ENCODE measurements at places on chromosomes 1 and 21.
A peak's percentile ranks its signal among the peaks of the same experiment; 100 is the strongest.

DNA sequence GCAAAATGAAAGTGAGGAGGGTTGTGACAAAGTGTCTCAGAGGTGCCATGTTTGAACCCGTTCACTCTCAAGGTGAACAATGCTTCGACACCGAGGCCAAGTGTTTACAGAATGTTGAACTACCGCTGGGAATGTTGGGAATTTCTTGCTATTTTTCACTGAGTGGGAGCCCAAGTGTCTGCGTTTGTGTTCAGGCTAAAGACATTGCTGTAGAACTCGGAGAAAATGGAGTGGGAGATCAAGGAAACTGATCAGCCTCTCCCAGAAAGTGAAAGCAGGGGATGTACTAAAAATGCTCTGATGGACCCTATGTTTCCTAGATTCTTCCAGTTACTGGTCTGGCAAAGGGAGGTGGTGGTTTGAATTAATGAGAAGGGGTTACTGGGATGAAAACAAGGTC, 207.5 kb downstream of the BACH1 start:
- no peak for DNase-seq

GRCh38 chr1:45775794-45776193, 25.3 kb upstream of the IPP start:
- no peak for DNase-seq

- DNase-seq, result no peak
Measured at GRCh38 chr1:96481409-96481808, 240.2 kb upstream of the PTBP2 start.

- no peak for DNase-seq
Measured at GRCh38 chr1:188433425-188433824, 1604.7 kb downstream of the PLA2G4A start.

DNA sequence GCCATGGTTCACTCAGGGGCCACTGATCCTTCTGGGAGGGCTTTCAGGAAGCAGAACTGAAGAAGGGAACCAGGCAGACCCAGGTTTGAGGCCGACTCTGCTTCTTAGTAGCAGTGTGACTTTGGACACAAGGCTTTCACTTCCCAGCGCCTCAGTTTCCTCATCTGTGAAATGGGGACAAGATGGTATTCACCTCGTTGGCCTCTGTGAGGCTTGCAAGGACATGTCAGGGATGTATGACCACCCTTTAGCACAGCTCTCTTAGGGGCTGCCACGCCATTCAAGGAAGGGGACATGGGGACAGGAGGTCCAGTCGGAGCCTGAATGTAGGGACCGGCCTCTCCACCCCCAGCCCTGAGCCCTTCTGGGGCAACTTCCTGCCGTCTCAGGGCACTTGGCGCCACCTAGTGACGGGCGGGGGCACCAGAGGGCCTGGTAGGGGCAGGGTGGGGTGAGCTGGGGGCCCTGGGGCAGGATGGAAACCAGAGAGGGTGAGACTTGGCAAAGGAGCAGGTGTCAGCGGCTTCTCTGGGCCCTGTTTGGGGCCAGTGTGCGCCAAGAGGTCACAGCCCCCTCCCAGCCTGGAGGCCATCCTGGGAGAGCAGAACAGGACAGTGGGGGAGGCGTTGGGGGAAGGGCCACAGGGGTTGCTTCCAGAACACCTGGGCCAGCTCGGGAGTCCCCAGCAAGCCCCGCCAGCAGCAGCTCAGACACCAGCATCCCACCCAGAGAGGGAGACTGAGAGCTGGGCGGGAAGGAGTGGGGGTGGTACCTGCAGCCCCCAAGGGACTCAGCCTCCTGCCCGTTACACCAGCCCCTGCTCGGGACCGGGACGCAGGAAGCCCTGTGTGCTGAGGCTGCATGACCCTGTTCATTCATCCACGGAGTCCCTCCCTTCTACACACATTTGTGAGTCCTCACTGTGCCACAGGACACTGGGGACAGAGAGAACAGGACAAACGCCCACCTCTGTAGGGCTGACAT, 102.5 kb upstream of the TARDBP start:
- DNase-seq, result no peak

DNA sequence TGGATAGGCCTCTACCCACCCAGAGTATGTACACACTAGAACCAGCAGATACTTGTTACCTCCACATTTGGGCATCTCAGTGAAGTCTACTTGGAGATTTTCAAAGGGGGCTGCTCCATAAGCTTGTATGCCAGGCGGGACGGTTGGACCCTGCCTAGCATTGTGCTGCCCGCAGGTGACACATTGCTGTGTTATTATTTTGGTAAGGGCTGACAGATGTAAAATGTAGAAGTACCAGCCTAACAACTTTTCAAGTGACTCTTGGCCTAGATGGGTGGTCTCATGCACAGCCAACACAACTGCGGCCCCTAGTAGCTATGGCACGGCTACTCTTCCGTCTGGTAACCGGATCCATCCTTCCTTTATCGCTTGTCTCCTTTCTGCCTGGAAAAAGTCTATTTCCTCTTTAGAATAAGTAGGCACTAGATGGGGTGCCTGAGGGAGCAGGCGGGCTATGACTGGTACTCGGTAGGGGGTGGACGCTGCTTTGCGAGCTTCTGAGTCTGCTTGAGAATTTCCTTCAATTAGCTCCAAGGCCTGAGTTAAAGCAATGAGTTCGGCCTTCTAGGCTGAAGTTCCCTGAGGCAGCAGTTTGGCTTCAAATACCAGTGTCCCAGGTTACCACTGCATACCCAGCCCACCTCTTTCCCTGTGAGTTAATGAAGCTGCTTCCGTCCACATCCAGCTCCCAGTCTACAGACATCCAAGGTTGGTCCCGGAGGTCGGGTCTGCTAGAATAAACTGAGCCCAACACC, 405.3 kb downstream of the TGFB2 start:
- no peak for DNase-seq

DNA sequence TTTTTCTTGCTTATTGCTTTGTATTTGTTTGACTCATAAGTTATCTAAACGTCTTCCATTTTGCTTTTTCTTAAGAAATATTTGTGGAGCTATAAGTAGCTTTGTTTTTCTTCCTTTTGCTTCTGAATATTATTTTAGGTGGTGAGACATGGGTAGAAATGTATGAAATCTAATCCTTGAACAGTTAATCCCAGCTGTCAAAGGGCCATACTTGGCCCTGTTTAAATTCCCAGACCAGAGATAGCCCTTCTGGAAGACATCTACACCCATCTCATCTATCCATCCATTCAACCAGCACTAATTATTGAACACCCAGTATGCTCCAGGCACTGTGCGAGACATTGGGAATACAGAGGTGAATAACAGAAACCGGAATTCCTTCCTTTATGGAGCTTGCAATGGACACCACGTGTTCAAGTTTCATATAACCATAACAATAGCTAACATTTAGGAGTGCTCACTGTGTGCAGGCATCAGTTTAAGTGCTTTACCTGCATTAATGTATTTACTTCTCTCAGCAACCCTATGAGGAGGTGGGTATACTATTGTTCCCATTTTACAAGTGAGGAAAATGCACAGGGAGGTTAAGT, 8.7 kb downstream of the TACSTD2 start:
- DNase-seq, result no peak

GRCh38 chr1:6348511-6349191, 44.9 kb downstream of the ACOT7 start:
- DNase-seq, result no peak

- DNase-seq, result no peak
Measured at GRCh38 chr1:202944438-202944921, 13.6 kb downstream of the ADIPOR1 start.

GRCh38 chr1:32876341-32877210, 5.9 kb upstream of the FNDC5 start:
- DNase-seq, result no peak

DNA sequence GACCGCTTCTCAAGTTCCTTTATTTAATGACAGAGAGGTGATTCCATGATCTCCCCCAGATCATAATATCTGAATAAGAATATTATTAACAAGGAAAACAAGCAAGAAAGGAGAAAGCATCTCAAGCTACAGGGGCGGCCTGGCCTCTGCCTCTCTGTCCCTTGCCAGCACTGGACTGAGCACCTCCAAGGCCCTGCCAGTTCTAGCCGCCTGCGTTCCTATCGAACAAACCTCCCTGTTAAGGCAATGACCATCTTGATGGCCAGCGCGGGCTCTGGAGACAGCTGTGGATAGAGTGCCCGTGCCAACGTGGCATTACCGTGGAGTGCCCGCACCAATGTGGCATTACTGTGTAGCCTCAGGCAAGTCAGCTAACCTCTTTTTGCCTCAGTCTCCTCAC, 84.8 kb downstream of the NPHP4 start:
- DNase-seq, result no peak

DNA sequence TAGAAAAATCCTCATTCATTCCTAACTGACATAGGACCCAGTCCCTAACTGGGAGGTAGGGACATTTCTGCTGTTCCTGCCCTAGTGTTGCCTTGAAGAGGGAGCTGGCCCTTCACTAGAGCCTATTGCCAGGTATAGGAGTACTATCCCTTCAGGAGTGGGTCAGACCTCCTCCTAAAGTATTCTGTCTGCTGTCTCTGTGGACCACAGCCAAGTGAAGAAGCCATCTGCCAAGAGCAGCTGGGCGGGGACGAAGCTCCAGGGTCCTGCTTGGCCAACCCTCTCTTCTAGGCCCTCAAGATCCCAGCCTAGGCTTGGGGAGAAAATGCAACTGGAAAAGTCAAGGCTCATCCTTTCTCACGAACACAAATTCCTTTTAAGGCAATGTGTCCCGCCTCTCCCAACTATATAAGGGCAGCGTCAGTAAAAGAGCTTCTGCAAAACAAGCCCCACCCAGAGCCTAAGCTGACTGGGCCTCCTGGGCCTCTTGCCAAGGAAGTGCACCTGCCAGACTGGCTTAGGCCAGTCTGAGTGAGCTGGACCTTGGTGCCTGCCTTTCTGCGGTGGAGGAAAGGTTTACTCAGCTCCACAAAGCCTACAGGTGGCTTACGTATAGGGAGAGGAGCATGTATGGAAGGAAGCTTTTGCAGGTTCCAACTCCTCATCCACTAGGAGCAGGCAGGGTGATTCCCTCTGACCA, 638 bp upstream of the TUFT1 start:
- peak; percentile 73 for DNase-seq

DNA sequence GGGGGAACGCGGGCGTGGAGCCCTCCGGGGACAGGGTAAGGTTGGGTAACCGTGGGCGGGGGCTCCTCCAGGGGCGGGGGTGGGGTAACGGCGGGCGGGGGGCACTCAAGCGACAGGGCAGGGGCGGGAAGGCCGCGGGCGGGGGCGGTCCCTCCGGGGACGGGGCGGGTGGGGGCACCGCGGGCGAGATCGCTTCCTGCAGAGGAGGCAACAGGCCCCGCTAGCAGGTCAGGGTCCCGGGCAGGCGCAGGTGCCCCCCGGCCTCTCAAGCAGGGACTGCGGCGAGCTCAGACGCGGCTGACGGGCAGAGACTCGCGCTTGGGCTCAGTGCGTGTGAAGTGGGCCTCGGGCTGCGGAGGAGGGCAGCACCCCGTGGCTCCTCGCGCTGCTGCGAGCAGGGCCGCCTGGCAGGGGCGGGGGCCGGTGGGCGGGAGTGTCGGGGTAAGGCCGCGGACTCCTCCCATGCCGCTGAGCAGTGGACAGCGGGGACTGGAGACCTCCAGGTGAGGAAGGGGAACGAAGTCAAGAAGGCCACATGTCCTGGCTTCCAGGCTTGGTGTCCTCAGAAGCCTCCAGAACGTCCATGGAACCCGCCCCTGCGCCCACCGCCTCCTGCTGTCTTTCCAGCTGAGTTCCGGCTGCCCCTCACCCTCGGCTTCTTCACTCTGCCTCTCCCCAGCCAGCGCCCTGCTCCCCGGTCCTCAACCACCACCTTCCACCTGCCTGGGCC, 627 bp upstream of the GNB1 start:
- peak; percentile 80 for DNase-seq

DNA sequence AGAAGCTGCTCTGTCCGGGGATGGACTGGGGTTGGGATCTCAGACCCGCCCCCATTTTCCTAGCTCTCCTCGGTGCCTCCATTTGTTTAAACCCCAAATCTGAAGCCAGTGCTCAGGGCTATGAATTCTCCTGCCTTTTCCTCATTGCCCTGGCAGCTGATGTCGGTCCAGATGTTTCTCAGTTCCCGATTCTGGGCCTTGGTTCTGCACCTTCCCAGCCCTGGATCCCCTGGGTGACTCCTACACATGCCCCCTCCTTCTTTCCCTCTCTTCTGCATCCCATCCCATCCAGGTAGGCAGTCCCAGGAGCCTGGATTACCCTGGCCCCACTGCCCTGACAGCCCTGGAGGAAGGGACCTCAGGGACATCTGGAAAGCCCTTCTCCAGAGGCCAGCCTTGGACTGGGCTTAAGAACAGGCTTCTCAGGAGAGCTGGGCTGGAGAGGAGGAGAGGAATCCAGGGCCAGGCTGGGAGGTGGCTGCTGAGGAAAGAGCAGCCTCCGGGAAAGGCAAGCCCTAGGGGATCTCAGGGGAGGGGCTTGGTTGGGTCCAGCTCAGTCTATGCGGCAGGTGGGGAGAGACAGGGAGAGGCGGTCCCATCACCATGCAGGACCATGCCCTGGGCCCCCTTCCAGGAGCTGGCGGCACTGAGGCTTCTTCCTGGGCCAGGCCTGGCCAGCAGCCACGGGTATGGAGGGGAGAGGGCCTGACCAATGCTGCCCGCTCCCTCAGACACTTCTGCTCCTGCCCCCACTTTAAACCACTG, 6.8 kb upstream of the EPS8L3 start:
- no peak for DNase-seq

DNA sequence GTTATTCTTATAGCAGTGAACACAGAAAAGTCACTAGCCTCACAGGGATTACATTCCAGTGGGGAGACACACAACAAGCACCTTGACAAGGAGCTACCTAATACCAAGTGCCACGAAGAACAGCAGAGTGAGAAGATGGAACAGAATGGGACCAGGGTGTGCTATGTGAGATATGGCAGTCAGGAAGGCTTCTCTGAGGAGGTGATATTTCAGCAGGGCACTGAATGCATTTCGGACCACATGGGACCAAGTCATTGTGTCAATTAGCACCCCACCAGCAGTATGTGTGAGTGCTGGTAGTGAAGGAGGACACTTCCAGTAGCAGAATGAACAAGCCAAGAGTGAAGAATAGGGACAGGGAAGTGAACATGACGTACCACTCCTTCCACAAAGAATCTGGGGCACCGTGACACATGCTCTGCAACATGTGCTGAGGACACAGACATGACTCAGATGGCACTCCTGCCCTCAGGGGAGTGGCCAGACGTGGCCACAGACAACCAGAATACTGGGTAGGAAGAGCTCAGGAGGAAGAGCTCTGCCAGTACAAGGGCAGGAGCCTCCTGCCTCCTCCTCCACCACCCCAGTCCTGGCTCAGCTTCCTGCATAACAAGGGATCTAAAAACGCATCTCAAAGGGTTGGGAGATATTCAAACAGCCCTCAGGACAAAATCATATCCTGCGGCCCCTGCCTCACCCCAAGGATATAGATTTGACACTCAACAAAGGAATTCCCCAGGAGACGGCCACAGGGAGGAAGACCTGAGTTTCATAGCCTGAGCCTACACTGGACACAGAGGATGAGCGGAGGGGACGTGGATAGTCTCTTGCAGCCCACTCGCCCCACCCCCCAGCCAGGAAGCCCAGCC, 102.5 kb downstream of the TRABD2B start:
- no peak for DNase-seq

- no peak for DNase-seq
Measured at GRCh38 chr1:175197531-175197930, 5.0 kb upstream of the KIAA0040 start.

- DNase-seq, result no peak
Measured at GRCh38 chr1:15966956-15967344, 9.0 kb downstream of the ZBTB17 start.

Measured in NCI-H2227 treated with DMSO at 0.1 percent for 48 hours (cell line).